ENCODE measurements at places on chromosomes 6 and 20.

GRCh38 chr20:15794409-15794808, 778.8 kb downstream of the KIF16B start:
- no peak for DNase-seq

DNA sequence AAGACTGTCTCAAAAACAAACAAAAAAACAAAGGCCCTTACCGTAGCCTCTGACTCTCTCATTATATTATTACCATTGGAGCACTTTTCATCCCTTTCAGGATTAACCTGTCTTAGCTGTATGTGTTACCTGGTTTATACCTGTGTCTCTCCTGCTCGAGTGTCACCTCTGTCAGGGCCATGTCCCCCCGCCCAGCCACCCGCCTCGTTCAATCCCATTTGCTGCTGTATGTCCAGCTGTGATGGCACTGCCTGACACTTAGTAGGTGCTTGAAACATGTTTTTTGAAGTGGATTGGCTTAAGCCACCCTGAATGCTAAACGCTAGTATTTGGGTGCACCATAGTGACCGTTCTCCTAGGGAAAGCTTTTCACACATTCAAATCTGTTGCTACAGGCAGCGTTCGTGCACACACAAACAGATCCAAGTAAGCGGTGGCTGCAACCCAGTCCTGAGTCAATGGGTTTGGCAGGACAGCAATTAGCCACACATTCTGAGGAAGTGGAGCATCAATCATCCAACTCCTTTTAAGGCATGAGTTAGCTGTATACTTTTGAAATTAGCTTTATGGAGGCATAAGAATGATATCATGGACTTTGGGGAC, 98.9 kb upstream of the ZNF217 start:
- no peak for DNase-seq

DNA sequence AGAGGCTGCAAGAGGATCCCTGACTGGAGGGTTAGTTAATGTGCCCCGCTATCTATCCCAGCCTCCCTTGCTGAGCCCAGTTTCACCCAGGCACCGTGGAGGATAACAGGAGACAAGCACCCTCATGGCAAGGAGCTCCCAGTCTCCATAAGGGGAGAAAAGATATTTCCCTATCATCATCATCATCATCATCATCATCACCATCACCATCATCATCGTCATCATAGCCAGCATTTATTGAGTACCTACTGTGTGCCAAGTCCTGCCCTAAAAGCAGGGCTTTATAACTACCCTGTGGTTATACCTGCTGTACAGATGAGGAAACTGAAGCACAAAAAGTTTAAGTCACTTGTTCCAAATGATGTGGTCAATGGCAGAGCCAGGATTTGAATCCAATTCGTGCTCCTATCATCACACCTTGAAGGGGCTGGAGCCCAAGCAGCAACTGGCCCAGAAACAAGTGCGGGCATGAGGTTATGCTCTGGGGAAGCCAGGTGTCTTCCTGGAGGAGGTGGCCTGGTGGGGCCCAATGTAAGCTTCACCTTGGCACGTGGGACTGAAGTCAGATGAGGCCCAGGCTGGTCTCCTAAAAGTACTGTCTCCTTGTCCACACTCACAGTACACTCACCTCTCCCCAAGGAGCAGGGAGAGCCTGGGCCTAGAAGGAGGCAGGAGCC, 10.0 kb downstream of the GLP1R start:
- DNase-seq = no peak

DNA sequence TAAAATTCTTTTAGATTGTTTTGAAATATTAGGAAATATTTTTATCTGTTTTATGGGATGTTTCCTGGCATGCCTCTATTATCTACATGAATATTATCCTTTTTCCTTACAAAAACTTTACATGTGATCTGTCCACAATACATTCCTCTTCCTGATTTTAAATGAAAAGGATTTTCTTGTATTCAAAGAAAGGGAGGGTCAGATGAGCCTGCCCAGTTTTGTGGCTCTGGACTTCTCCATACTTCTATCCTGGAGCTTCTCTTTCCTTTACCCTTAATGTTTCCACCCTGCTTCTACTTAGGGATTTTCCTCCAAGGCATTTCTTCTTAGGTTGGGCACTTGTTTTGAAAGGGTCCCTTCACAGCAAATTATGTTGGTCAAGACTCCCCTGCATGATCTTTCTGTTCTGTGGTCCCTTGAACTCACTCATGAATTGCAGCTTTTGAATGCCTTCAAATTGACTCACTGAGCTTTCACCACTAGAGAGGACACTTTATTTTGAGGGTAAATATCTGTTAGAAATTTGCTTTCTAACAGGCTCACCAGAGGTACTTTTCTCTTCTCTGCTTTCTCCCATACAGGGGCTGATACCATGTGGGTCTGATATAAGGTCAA, 104.9 kb downstream of the CENPW start:
- DNase-seq = no peak

DNA sequence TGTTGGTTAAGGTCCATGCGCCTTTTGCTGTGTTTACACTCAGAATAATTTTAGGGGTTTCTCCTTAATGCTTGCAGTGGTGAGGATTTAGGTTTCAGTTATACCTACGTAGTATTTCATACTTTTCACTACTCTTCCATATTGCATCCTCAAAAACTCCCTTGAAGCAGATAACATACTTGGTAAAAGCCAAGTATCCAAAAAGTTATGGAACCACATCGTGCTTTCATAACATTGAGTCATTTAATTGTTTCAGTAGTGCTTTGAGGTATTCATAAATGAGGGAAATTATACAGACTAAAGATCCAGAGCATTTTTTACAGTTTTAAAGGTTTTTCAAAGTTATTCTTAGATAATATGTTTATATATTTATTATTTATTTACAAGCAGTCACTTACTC, 4.0 kb upstream of the ATXN1 start:
- DNase-seq = no peak

- DNase-seq = no peak
Observed at GRCh38 chr6:107318100-107318736, 141.1 kb downstream of the PDSS2 start.

- no peak for DNase-seq
Observed at GRCh38 chr6:99416892-99417767, 8.0 kb downstream of the PNISR start.

- DNase-seq = no peak
Observed at GRCh38 chr6:28145231-28145630, 3.5 kb downstream of the ZKSCAN8 start.

- no peak for DNase-seq
Observed at GRCh38 chr6:7636151-7636550, 46.2 kb downstream of the SNRNP48 start.

DNA sequence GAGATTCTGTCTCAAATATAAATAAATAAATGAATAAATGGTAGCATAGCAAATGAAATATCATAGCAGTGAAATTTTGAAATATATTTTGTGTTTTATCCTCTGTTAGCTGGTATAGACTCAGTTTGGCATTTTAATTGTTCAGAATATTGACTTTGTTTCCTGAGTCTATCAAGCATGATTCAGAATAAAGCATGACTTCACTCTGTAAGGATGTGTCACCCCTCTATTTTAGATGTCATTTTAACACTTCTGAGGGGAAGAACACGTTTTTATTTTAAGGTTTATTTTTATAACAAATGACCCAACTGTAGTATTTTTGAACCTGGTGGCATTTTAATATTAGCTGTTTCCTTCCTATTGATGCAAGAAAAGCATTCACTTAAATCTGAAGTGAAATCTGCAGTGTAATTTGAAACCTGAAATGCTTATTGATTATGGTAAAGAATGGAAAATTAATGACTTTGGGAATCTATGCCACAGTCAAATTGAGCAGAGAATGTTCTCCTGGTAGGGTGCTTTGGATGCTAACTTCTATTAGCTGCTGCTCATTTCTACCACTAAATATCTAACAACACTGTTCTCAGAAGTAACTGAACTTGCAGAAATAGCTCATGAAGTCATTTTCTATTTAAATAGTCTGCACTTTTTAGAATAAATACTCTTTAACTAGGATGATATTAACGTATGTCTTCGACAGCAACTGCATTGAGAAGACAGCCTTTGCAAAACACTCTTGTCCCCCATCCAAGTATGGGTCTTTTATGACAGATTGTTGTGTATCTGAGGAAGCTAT, 114.2 kb downstream of the SOX4 start:
- no peak for DNase-seq

DNA sequence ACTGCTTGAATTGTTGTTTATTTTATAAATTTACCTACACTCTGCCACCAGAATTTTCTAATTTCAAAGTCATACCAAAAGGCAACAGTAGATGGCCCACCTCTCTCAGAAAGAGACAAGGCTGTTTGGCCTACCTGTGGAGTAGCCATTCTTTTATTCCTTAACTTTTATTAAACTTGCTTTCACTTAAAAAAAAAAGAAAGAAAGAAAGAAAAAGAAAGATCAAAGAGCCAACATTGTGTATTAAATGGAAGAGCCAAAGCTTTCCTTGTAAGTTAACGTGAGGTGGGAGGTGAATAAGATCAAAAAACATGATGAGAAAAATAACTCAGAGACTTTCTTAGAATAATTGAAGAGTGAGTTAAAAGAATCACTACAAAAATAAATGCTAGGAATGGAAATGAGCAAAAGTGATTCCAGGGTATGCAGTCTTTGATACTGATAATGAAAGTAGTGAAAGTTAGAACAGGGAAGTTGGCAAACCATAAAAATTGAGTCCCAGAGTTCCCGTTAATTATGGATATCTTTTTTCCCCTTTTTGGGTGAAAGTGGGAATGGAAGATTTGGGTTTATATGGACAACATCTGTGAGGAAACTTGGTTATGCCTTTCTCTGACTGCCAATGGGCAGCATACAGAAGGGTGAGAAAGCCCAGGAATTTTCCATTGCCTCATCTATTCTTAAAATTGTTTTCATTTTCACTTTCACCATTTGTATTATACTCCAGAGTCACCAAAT, 35.9 kb upstream of the MYB start:
- peak; percentile 10 for DNase-seq

GRCh38 chr6:1600063-1600763, 9.5 kb upstream of the FOXC1 start:
- DNase-seq = no peak

- no peak for DNase-seq
Observed at GRCh38 chr20:13819885-13820645, 35.2 kb downstream of the NDUFAF5 start.

- no peak for DNase-seq
Observed at GRCh38 chr6:149079911-149080491, 237.5 kb upstream of the TAB2 start.

GRCh38 chr6:44660561-44661220, 273.2 kb downstream of the CDC5L start:
- no peak for DNase-seq

GRCh38 chr6:167826230-167826895, 348 bp upstream of the AFDN start:
- no peak for DNase-seq

- no peak for DNase-seq
Observed at GRCh38 chr20:16189371-16189770, 383.9 kb downstream of the KIF16B start.

DNA sequence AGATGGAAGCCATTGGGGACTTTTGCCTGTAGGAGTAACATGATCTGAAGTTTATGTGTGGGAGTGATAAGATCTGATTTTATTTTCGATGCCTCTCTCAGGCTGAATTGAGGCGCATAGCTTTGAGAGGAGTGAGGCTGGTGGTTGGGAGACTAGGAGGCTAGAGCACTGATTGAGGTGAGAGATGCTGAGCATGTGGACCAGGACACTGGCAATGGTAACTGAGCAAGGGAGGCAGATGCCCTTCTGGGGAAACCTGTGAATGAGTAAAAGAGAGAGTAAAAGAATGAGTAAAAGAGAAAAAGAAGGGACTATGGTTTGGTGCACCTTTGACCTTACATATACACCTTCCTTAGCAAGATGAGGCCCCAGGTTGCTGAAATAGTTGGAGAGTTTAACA, 3.0 kb downstream of the RRP36 start:
- no peak for DNase-seq

- no peak for DNase-seq
Observed at GRCh38 chr20:16346956-16347355, 226.3 kb downstream of the KIF16B start.

- no peak for DNase-seq
Observed at GRCh38 chr6:111260570-111261298, 173.4 kb downstream of the SLC16A10 start.

DNA sequence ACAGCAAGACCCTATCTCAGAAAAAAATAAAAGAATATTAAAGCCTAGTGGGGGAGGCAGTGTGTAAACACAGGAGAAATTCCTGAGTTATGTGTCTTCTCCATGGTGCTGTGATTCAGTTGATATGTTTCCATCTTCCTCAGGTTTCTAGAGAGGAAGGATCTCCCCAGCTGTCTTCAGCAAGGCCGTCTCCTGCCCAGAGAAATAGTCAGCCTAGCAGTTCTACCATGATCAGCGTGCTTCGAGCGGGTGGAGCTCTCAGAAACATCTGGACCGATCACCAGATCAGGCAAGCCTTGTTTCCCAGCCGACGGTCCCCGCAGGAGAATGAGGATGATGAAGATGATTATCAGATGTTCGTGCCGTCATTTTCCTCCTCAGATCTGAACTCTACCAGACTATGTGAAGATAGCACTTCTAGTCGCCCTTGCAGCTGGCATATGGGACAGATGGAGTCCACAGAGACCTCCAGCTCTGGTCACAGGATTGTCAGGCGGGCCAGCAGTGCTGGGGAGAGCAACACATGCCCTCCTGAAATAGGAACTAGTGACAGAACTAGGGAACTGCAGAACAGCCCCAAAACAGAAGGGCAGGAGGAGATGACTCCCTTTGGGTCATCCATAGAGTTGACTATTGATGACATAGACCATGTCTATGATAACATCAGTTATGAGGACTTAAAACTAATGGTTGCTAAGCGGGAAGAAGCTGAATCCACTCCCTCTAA, 34.9 kb upstream of the MTHFD1L start:
- DNase-seq = no peak

DNA sequence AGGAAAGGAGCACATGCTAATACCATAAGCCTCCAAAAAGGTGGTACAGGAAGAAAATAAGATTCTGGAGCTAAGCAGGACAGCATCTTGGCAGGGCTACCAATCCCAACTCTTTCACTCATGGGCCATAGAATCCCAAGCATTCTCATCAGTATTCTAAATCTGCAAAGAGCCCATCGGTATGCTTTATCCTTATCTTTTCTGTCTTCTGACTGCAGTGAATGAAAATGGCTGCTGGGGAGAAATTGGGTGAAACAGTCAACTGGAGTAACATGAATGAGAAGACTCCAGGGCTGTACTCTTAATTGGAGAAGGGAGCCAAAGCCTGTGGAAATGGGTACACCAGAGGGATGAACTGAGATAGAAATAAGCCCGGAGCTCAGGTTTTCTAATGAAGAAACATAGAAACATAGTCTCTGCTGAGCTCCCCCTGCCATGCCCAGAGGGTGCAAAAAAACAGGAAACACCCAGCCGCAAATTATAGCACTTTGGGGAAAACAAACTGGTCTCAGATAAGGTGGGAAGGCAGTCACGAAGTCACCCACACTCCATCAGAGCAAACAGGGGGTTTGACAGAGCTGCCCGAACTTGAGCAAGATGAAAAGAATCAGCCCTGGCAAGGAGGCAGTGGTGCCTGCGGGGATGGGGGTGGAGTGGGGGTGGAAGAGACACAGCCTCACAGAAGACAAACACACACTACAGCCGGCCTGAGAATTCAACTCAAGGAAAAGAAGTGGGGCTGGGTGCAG, 35.4 kb upstream of the E2F3 start:
- no peak for DNase-seq

All from NCI-H2107 (cell line).